Bladder microvascular endothelial cell (primary cell): ENCODE measurements at places on chromosomes 16 and 17. TPM values are rescaled to one million over a fixed set of nuclear protein-coding genes. Genes with fewer than 3 reads are reported as not detected.

The SCGB1C2 gene
- not detected in 2 replicates for total RNA-seq

The KRTAP4-4 gene
- total RNA-seq: not detected in 2 replicates

The SDR42E1 gene
- 4.4 and 9.2 TPM in 2 replicates for total RNA-seq

The CD300C gene
- total RNA-seq: not detected in 2 replicates

The SARM1 gene
- total RNA-seq: 1.1 and 10.5 TPM in 2 replicates

The TNRC6A gene
- total RNA-seq: 13.4 and 44.4 TPM in 2 replicates

The TACO1 gene
- 15.1 and 16.9 TPM in 2 replicates for total RNA-seq

The KRT9 gene
- 0.06 TPM in 1 of 2 replicates, not detected in the other for total RNA-seq

The RPL26 gene
- 2,945 and 3,888 TPM in 2 replicates for total RNA-seq

The FOXC2 gene
- total RNA-seq: 0.16 and 2.0 TPM in 2 replicates

The CES1 gene
- 0.16 TPM in 1 of 2 replicates, not detected in the other for total RNA-seq

The CHD9NB gene
- total RNA-seq: 0.97 and 1.5 TPM in 2 replicates

The OXLD1 gene
- total RNA-seq: 21.6 and 32.9 TPM in 2 replicates

The ZNF423 gene
- total RNA-seq: 2.8 and 12.1 TPM in 2 replicates

The ABCC6 gene
- total RNA-seq: 0.38 TPM in 1 of 2 replicates, not detected in the other

The KREMEN2 gene
- not detected in 2 replicates for total RNA-seq

The CFAP52 gene
- not detected in 2 replicates for total RNA-seq

The PRSS21 gene
- 0.32 and 1.7 TPM in 2 replicates for total RNA-seq

The CUEDC1 gene
- 5.7 and 6.4 TPM in 2 replicates for total RNA-seq
